ENCODE measurements at places on chromosomes 2 and 18.
A peak's percentile ranks its signal among the peaks of the same experiment; 100 is the strongest.

DNA sequence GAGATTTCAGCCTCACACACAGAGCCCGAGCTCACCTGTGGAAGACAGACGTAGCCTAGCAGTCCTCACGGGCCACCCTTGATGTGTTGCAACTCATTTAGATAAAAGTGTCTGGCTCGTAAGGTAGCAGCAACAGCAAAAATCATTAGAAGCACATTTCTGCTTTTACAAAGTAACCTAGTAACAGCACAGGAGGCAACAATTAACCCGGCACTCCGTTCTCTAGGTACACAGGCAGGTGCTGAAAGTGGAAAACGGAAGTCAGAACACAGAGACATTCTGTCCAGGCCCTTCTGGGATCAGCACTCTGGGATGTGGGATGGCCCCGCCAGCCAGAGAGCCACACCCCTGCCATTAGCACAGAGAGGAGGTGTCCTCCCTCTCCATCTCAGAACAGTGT is 99.3 kb downstream of the KLHL29 start:
- no peak for DNase-seq

GRCh38 chr2:163191372-163191771 is 352.8 kb upstream of the KCNH7 start:
- DNase-seq = peak; percentile 39

- DNase-seq = no peak
These were observed 49.1 kb downstream of the ZEB2 start for GRCh38 chr2:144470816-144471215.

GRCh38 chr2:185245216-185245615 is 493.4 kb upstream of the FSIP2 start:
- DNase-seq = no peak

DNA sequence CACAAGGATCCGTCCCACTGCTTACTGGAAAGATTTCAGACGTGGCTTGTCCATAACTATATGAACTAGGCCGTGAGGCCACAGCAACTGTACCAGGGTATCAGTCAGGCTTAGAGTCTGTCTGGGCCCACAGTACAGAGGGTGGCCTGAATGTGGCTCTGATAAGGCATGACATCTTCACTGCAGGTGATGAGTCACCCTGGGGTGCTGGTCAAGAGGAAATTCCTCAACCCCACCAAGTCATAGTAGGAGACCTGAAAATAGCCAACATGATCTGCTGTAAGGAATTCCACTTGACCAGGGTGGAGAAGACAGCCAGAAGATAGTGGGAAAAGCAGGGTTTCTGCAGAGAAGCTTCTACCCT is 107.7 kb downstream of the INHBB start:
- no peak for DNase-seq

- no peak for DNase-seq
These were observed 46.1 kb downstream of the SIGLEC15 start for GRCh38 chr18:45871431-45872084.

DNA sequence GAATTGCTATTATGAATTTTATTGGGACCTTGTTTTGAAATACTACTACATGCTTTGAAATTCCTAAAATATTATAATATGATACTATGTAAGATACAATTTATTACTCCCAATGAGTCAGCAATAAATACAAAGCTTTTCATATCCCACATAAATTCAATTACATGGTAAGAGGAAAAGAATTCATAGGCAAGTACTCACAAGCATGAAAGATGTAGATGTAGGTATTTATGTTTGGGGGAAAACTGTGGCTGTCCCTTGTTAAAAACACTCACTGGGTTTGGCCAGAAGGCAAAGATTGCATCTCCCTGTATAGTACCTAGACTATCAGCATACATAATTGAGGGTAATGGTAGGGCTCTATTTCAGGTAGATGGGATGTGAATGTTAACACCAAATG is 90.4 kb downstream of the MBD2 start:
- no peak for DNase-seq

DNA sequence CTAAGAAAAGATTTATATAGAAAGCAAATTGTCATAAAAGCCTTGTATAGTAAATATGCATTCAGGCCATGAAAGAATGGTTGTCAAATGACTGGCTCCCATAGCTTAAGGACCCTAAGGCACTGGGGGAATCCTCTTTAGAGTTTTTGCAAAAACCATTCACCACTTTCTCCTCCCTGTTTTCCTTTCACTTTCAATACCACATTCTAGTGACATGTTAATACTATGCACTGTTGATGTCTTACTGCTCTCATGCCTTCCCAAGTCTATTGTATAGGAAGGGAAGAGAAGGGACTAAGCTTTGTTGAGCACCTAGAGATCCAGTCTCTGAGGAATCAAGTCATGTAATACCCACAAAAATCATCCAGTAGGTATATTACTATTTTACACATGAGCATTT is 383.0 kb upstream of the LRRTM1 start:
- no peak for DNase-seq

DNA sequence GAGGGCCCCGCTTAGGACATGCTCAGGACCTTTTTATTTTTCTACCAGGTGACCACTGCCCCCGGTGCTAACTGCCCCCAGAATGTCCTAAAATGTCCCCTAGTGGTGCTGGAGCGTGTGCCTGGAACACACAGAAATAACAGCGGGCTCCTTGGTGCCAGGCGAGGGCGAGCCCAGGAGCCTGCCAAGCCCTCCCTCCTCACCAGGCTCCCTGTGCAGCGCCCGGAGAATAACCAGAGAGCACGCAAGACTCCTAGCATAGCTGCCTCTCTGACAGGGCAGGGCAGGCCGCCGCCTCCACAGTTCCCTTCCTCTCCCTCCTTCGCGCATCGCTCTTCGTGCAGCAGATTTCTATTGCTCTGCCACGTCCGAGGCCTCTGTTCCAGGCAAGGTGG is 84.3 kb upstream of the ZNF516 start:
- DNase-seq = no peak

- DNase-seq = no peak
These were observed 5.5 kb upstream of the ID2 start for GRCh38 chr2:8676191-8676920.

DNA sequence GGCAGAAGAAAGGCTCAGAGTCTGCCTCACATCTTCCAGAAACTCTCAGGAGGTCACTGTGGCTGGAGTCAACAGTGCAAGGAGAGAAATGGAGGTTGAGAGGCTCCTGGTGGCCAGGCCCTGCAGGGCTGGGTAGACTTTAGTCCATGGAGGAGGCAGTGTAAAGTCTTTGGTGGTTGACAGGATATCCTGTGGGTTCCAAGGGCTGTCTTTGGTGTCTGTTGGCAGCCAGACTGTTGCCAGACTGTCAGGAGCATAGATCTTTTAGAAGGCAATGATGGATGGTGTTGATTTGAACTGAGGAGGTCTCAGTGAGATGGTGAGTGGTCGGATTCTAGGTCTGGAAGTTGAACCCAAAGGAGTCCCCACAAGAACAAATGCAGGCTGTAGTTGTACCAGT is 45.0 kb upstream of the SKOR2 start:
- no peak for DNase-seq

GRCh38 chr18:10332452-10332851 is 122.0 kb upstream of the APCDD1 start:
- DNase-seq = no peak

DNA sequence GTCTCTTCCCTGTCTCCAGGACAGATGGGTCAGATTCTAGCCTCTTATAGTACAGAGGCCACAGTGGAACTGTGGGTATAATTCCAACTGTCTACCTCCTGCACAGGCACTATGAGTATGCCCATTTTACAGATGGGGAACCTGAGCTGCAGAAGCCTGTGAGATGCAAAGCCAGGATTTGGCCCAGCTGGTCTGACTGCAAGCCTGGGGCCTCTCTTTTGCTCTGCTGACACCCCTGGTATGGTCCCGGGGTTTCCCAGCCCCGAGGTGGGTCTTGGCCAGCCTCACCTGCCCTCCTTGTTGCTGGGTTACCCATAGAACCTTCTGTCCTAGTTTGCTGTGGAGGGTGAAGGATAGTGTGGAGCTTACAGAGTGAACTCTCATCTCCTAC is 9.8 kb downstream of the HS6ST1 start:
- DNase-seq = no peak

DNA sequence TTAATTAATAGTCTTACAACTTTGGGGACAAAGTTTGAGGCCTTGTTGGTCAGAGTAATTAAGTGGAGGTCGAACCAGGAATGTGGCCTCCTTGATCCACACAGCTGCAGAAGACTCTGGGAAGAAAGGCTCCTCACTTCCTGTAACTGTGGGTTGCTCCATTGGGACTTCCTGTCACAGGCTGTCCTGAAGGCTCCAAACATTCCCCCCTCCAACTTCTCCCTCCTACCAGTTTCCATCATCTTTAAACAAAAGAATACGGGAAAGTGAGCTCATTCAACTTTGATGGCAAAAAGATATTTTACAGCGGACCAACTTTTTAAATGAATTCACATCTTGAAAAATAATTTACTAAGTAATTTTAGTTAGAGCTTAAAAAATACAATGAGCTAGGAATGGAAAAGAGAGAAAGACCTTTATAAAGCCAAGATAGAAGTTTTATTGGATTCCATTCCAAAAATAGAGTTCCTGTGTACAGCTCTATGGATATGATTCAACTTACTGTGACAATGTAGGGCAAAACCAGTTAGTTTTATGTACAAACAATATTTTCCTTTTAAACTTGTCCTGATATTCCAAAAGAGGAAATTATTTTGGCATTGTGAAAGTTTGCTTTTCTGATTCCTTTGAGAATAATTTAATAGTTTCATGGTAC is 212.0 kb upstream of the NABP1 start:
- no peak for DNase-seq

DNA sequence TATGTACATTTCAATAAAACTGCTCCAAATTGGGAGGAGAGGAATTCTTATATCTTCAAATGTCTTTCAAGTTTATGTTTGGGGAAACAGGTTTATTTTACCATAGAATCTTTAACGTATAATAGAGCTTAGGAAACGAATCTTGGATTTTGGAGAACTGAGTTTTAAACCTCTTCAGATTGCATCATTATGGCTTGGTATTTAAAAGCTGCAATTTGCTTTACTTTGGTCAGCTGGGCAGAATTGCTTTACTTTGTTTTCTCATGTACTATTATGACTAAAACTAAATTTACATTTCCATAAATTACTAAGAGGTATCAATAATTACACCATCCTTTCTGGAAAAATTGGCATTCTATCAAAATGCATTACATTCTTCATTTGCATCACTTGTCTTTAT is 54.6 kb downstream of the BAZ2B start:
- DNase-seq = no peak

DNA sequence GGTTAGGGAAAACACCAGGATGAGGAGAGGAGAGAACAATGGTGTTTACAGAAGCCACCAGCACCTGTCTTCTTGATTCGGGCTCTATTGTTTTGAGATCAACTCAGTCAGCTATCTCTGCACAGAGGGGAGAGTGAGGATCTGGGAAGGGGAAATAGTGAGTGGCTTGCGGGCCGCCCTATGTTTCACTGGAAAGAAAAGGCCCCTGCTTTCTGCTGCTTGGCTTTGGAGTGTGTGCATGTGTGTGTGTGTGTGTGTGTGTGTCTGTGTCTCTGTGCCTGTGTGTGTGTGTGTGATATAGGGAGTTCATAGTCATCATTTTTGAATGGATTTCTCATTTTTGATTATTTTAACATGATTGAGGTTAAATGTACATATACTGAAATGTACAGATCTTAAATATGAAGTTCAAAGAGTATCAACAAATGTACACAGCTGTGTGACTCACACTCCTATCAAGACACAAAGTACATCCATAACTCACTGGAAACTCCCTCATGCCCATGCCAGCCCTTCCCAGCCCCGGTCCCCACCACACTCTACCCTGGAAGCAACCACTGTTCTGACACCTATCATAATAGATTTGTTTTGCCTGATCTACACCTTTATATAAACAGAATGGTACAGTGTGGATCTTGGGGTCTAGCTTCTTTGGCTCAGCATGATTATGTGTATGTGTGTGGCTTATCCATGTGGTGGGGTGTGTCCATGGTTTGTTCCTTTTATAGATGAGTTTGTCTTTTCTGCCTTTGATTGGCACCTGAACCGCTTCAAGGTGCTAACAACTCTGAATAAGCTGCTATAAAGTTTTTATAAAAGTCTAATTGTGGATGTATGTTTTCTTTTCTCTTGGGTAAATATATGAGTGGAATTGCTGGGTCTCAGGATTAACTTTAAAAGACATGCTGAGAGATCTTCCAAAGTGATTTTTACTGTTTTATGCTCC is 258.3 kb downstream of the SETBP1 start:
- no peak for DNase-seq

DNA sequence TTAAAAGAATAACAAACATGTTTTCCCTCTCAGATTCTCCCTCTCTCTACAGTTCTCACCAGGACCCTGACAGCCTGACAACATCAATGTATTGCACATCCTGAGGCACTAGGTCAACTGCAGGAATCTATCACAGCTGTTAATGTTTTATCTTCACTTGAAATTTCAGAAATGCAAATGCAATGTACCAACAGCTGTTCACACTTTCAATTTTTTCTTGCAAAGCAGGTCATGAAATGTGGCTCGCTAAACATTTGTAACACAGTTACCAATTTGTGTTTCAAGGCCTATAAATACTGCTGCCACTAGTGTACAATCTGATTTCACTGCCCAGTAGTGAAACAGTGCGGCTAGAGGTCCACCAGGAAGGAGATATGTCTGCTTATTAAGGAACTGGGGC is 147.8 kb downstream of the EXOC6B start:
- DNase-seq = no peak
